ENCODE measurements at places on chromosomes 7 and 10.

- no peak for DNase-seq
These were observed 117.7 kb upstream of the LANCL2 start for GRCh38 chr7:55247428-55247827.

- no peak for DNase-seq
These were observed 48.2 kb downstream of the CFAP70 start for GRCh38 chr10:73310475-73310874.

GRCh38 chr7:156607332-156608172 is 33.0 kb upstream of the RNF32 start:
- DNase-seq = no peak

- no peak for DNase-seq
These were observed 190.2 kb upstream of the HPS1 start for GRCh38 chr10:98636921-98637329.

GRCh38 chr10:87878664-87879459 is 15.4 kb downstream of the PTEN start:
- no peak for DNase-seq

DNA sequence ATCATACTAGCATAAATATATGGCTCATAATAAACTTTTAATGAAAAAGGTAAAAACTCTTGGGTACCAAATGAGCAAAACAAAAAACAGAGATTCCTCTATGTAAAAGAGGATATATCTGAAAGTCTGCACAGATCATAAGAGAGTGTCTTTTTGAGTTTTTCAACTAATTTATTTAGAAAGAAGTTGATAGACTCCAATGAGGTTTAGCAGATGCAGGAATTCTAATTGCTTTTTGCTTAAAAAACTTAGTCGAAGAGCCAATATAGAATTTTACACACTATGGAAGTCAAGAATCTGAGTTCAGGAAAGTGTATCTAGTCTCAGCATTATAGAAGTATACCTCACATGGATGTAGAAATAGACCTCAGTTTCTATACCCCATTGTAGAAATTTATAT is 3.4 kb upstream of the MLLT10 start:
- no peak for DNase-seq

DNA sequence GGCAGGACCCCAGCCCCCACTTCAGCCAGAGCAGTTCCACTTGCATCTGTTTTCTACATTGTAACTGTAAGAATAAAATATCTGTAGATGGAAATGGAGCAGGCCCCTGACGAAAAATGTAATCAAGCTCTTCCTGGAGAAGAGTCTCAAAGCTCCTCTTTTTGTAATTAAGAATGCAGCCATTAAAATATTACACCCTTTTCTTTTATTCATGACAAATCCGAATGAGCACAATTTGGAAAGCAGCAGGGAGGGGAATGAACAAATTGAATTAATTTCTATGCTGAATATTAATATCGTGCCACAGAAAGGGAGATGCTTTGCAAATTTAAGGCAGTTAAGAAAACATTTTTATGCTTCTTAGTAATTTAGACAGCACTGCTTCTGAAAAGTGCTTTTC is 24.8 kb upstream of the CAPZA2 start:
- DNase-seq = no peak

GRCh38 chr10:117159390-117159789 is 21.3 kb upstream of the VAX1 start:
- DNase-seq = no peak

GRCh38 chr10:107139237-107139636 is 25.3 kb downstream of the SORCS1 start:
- no peak for DNase-seq

DNA sequence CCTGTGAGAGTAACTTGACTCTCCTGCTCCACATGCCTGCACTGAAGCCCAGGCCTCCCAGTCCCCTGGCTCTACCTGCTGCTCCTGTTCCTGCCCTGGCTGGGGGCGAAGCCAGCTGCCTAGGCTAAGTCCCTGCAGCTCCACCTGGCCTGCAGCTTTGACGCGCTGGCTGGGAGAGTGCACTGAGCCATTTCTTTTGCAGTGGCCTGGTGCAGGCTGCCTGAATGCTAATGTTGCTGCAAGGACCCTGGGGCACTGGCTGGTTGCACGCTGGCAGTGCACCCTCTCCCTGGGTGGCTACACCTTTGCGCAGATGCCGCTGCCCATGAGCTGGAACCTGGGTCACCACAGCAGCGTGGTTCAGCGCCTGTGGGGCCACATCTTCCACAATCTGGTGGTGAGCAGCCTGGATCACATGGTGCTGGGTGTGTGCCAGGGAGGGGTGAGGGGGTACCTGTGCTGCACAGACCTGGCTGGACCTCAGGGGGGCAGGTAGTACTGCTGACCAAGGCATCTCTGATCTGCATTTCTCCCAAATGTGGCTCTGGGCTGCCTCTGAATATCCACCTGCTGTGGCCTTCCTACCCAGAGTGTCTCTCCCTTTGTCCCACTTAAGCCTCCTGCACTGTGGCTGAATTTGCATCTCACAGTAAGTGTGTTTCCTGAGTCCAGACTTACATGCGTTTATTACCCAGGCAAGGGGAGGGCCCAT is 20.0 kb downstream of the IMPDH1 start:
- DNase-seq = no peak

GRCh38 chr10:90288391-90288933 is 569.4 kb downstream of the HTR7 start:
- no peak for DNase-seq

DNA sequence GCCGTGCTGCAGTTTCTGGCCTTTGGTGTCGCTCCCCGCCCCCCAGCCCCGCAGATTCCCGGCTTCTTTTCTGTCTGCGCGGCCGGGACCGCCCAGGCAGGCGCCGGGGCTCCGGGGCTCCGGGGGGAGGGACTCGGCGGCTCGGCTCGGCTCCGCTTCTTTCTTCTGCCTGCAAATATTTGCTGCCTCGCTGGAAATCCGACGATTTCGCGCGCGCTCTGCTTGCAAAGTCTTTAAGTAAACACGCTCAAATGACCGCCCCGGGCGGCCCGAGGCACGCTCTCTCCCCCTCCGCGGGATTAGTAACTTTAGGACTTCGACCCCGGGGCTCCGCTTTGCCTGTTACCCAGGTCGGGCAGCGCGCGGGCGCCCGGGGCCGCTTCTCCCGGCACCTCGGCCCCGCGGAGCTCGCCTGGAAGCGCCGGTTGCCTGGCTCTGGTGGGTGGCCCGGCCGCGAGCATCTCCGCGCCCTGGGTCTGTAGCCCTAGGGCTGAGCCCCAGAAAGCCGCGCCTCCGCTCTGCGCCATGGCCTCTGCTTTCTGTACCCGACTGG is 3.9 kb upstream of the GATA3 start:
- no peak for DNase-seq

DNA sequence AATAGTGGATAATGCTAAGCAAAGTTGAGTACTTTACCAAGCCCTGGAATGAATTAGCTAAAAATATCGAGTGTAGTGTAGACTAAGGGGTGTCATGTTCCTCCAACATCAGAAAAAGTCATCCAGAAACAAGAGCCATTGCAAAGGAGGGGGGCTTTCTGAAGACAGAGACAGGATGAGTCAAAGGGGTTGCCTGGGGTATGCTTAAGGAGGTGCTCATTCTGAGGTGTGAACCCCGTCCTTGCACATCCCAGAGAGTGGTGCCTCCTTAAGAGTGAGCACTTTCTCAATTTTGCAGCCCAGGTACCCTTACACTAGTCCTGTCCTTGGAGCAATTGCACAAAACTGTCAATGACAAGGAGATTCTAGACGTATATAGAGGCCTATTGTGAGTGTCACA is 43.1 kb upstream of the C10orf71 start:
- no peak for DNase-seq

DNA sequence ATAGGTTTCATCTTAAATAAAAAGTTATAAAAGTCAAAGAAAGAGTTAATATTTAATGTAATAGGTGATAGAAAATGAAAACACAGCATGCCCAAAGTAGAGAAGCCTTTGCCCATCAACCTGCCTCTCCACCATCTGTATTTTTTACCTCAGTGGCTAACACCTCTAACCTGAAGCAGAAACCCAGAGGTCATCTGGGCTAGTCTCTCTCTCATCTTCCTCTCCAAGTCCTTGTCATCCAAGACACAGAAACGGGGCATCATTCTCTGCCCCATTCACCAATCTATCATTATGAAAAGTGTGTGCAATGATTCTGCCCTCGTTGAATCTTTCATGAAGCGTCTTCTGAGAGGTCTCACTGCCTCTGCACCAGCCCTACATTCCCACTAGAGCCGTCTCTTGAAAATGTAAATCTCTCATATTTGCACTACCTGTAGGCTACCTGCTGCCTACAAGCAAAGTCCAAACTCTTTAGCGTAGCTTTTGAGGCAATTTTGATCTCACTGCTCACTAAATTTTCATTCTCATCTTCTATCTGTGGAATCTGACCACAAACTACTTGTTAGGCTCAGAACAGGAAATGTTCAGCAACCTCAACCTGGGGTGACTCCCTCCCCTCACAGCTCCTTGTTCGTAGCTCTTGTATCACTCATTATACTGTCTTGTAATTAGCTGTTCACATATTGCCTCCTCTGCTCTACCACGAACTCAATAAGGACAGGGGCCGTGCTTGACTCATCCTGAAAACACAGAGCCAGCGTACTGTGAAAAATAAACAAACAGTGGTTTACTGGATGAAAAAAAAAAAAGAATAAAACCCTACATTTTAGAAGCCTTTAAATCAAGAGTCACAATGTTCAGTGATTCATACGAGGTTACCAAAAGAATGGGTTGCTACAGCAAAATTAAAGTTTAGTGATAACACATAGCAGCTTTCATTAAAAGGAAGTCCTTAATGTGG is 83.1 kb downstream of the CTNNA3 start:
- peak; percentile 75 for DNase-seq

GRCh38 chr10:79340646-79341244 is 6.5 kb upstream of the PPIF start:
- no peak for DNase-seq
